Occipital lobe (tissue), 3 donors: ENCODE measurements at places on chromosomes 16 and 17. TPM values are rescaled to one million over a fixed set of nuclear protein-coding genes. Genes with fewer than 3 reads are reported as not detected.

The ODAD4 gene
- 1.6 TPM for total RNA-seq

The PRSS21 gene
- total RNA-seq, result not detected

The STAC2 gene
- total RNA-seq, result 0.31 TPM

DNA sequence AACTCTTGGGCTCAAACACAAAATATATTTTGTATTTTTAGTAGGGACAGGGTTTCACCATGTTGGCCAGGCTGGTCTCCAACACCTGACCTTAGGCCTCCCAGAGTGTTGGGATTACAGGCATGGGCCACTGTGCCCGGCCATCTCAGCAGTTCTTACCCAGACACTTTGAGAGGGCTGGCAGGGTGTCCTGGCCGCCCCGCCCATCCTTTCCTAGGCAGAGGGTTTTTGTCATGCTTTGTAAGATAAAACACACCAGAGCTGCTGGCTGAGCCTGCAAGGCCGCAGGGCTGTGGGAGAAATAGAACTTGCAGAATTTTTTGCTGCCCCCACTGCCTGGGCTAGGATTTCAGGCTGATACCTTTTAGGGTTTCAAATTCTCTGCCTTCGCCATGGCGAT is 8.7 kb downstream of the PPL start:
- DNase-seq, result no peak

GRCh38 chr17:13420418-13420826 is 181.3 kb downstream of the HS3ST3A1 start:
- no peak for DNase-seq

DNA sequence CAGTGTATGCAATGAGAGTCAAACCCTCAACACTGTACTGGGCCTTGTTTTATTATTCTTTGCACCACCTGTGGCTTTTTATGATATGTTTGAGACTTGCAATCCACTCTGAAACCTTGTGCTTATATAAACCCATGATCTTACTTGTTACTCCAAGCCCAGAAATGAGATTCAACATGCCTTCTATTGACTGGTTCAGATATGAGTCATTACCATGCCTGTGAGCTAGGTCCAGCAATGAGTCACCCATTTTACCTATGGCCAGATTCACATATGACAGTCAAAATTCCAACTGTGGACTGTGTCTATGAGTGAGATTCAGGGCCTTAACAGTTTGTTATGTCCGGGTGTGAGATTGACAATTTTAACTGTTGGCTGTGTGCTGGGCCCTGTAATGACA is 1846.1 kb downstream of the TP53TG3F start:
- DNase-seq, result no peak

GRCh38 chr17:48583708-48584222 is 5.6 kb upstream of the HOXB4 start:
- DNase-seq, result no peak
